ENCODE measurements at places on chromosomes 7 and 10.
A peak's percentile ranks its signal among the peaks of the same experiment; 100 is the strongest.

DNA sequence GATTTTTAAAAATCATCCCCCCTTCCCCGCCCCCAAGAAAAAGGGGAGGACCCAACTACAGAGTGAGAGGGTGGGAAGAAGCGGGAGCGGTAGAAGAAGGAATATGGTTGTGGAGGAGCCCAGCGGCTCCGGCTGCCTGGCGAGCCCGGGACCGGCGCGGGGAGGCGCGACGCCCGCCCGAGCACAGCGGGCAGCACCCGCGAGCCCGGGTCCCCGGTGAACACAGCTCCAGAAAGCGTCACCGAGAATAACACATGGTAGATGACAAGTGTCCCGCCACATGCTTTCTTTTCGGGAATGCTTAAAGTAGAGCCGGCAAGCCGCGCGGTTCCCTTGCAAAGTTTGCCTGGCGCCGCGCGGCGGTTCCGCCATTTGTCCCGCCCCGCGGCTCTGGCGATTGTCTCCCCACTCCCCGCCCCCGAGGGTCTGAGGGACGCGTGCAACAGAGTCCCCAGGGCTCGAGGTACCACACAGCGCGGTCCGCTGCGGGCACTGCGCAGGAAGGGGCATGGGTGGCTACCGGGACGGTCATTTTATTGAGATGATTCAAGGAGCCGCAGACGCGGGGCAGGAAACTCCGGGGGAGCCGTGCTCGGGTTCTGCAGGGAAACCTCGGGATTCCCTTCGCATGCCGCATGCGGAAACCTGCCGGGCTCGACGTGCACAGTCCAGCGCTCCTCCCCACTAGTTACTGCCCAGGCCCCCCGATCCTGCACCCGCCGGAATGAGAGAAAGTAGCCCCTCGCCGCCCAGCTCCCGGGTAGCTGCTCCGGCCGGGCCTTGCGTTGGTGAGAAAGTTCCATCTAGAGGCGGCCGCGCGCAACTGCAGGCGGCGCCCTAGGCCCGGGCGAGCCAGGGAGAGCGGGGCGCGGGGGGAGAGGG, 781 bp upstream of the GRM8 start:
- DNase-seq = peak; percentile 56

DNA sequence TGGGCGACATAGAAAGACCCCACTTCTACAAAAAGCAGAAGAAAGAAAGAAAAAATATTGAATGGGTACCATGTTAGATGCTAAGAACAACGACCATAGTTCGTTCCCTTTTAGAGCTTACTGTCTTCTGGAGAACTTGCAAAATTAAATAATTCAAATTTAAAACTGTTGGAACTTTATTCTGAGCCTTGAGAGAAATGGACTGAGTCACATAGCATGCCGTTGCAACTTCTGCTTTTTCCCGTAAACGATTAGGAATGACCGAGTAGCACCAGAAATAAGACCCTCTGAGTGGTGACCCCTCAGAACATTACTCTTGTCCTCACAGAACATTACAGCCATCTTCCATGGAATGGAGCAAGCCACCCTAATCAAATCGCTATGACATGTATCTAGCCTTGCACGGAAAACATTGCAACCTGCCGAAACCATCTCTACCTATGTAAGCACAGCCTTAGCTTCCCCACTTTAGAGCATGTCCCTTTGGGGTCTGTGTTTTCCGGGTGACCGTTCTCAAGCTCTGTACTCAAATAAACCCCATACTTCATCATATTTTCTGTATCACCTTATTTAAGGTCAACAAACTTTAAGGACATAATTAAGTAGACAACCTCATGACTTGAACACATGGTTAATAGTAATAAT, 179.1 kb downstream of the PRKCQ start:
- DNase-seq = no peak

- DNase-seq = peak; percentile 54
Observed at GRCh38 chr10:113704637-113705343, 25.1 kb downstream of the CASP7 start.

DNA sequence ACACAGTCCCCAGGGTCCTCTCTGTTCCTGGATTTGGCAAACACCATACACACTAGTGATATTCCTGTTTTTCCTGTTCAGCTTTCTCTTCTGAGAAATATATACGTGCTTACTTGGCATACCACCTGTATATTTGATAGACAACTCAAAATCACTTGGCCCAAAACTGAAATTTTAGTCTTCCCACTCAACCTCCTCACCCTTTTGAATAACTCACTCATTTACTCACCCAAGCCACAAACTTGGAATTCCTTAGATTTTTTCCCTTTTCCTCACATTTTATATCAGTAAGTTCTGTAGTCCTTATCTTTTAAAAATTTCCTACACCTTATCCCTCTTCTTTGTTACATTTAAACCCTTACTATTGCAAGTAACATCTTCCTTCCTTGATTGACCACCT, 143.4 kb downstream of the PPP1R3A start:
- peak; percentile 12 for DNase-seq

GRCh38 chr7:2037808-2038522, 194.8 kb downstream of the MAD1L1 start:
- no peak for DNase-seq

Data from epithelial cell of esophagus (primary cell).